ENCODE measurements at places on chromosomes 7 and 10. TPM values are rescaled to one million over a fixed set of nuclear protein-coding genes. Genes with fewer than 3 reads are reported as not detected.

The CAV2 gene
- total RNA-seq, result not detected

DNA sequence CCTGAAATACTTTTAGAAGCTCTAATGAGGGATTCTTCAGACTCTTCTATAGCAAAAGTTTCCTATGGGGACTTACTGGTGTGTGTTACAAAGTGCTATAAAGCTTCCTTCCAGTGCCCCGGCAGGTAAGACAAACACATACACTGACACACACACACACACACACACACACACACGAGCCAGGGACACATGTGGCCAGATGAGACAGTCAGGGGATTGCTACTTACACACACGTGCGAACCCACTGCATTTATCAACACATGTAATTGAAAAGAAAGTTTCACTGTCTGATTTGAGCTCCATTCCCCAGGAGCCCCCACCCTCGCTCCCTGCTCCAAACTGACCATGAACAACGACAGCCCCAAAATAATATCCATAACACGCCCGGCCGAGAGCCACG lies 119.8 kb downstream of the PRPF18 start:
- DNase-seq, result no peak

The TRIM4 gene
- 28.6 TPM for total RNA-seq

- no peak for DNase-seq
Measured at GRCh38 chr7:106588422-106589197, 72.3 kb downstream of the CCDC71L start.

DNA sequence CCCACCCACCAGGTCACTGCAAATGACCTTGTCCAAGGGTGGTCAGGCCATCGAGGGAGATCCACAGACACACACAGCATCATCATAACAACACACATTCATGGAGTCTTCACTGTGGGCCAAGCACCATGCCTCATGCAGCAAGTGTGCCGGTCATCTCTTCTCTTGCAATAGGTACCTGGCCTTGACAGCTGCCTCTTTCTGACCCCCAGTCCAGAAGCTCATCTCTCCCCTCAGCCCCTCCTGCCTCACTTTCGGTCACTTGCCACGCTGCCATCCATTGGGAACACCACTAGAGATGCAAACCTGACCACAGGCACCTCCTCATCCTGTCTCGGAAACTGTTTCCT lies 75.9 kb downstream of the OAT start:
- no peak for DNase-seq

All from CD4-positive, CD25-positive, alpha-beta regulatory T cell (primary cell).